ENCODE measurements at places on chromosomes 5 and 9.
A peak's percentile ranks its signal among the peaks of the same experiment; 100 is the strongest.

GRCh38 chr5:67090593-67090992, 106.0 kb downstream of the CD180 start:
- DNase-seq, result no peak

DNA sequence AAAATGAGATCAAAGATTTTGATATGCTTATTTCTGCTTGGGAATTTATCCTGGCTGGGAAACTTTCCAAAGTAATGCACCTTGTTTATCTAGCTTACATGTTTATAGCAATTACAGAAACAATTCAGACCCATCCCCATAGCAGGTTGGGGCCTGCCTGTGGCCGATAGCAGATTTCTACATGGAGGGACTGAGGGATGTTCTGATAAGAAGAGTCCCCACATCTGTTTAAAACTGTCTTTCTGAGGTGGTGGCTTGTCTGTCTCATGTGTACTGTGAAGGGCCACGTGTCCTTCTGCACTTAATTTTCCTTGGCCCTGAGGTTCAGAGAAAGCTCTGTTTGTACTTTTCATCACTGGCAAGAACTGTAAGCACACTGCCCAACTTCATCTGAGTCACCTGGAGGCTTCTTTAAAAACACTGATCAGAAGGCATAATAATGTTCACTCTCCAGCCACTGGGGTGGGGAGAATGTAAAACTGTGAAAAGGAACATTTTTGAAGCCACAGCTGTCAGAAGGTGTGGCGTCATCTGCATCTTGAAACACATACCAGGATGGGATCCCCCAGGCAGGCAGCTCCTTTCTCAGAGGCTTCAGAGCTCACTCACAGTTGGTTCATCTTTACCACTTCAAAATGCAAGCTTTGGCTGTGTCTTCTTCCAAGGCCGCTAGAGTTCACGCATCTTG, 80.3 kb downstream of the MAP1B start:
- no peak for DNase-seq

DNA sequence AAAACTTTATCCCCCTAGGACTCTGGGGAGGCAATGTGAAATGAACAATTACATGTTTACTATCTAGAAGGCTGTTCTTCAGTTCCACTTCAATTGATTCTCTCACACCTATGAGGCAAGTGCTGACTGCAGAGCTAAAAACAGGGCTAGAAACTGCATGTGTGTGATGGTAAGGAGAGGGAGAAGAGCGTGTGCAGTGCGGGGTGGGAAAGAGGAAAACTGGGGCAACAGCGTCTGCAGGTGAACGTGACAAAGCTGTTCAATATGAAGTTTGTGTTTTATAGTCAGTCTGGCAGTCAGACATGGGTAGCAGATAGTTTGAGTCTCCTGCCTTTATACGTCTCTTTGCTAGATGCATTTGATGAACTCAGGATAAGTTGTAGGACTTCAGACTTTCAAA, 6.6 kb upstream of the COMMD10 start:
- no peak for DNase-seq

DNA sequence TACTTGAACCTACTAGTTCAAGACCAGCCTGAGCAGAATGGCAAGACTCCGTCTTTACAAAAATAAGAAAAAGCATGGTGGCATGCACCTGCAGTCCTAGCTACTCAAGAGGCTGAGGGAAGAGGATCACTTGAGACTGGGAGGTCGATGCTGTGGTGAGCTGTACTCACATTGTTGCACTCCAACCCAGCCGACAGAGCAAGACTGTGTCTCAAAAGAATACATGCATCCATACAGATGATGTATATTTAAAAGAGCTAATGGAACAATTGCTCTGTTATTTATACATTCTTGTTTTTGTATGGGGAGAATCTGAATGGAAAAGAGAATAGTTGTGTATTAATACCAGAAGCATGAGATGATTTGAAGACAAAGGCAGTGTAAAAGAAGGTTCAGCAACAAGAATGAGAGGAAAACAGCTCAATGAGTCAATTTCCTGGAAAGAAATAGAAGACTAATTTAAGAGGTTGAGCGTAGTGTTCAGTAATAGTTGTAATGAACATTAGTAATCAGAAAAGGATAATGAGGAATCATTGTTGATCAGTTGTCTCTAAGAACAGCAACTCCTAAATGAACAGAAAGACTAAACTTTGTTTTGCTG, 1.9 kb upstream of the LRRC70 start:
- DNase-seq, result no peak

DNA sequence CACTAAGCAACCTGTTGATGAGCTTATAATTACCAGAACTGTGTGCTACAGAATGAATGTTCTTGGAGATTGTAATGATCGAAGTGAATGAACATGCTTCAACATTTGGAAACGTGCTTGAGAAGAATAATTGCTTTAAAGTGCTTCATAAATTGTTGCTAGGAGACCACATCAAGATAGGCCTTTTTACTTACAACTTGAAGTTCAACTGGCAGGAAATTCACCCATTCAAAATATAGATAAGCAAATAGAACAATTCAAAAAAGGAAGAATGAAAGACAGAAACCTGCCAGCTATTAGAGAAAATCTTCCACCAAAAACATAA, 38.0 kb upstream of the SLC44A1 start:
- DNase-seq, result no peak

- no peak for DNase-seq
Measured at GRCh38 chr9:37300620-37301019, 121.9 kb upstream of the GRHPR start.

DNA sequence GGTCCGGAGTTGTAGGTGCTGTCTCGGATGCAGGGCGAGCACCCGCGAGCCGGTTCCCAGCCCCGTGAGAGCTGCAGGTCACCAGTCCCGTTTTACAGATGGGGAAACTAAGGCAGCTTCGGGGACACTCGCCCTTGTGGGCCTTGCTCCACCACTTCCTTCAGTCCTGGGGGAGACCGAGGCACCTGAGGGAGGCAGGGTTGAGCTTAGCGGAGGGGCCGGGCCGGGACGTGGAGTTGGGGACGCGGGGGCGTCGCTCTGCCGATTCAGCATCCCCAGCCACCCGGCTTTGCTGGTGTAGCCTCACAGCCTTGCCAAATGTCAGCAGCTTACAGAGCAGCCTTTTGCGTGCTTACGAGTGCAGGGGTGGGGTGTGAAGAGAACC, 530 bp downstream of the BBLN start:
- DNase-seq, result peak; percentile 14

GRCh38 chr5:126931963-126932660, 98.2 kb downstream of the MARCHF3 start:
- no peak for DNase-seq

DNA sequence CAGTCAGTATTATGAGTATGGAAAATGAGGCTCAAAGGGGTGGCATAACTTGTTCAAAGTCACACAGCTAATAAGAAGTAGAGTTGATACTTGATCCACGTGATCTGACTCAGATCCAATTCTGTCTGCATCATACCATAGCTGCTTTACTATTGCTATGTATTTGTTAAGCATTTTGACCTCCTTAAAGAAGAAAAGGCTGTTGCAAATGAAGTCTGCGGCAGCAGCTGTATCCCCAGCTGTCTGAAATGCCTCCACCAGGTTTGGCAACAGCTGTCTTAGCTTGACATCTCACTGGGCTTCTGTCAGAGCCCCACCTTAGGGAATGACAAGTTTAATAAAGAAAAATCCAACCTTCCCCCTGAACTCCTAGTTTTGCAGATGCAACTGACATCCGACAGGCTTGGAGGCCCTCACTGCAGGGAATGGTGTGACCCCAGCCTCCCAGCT, 75.6 kb upstream of the SLC44A1 start:
- no peak for DNase-seq

GRCh38 chr9:4704129-4704528, 24.8 kb downstream of the CDC37L1 start:
- no peak for DNase-seq

DNA sequence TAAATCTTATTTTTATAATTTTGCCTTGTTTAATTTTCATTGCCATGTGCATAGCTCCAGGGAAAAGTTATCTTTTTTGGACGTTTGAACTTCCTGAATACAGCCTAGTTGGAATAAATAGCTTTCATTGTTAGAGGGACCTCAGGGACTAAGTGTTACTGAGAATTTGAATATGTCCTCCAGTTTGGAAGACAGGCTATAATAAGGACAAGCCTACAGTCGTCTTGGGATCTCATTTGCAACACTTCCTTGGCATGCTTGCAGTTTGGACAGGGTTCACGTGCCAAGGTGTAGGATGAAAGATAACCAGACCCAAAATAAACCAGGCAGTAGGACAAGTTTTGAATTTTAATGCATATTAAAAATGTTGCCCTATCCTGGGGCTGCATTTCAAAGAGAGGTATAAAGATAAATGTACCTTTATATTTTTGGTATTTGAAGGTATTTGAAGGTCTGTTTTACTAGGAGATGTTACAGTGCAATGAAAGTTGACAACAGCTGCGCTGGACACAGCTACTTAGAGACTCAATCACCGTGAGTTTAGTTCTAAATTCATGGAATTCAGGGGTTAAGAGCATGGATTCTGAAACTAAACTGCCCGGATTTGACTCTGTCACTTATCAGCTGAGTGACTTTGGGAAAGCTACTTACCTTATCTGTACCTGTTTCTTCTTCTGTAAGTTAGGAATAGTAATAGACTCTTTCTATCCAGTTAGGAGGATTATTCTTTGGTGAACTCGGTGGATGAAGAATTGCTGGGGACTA, 134.1 kb downstream of the ACTBL2 start:
- DNase-seq, result no peak

GRCh38 chr5:20605732-20606525, 617.9 kb upstream of the CDH18 start:
- no peak for DNase-seq

DNA sequence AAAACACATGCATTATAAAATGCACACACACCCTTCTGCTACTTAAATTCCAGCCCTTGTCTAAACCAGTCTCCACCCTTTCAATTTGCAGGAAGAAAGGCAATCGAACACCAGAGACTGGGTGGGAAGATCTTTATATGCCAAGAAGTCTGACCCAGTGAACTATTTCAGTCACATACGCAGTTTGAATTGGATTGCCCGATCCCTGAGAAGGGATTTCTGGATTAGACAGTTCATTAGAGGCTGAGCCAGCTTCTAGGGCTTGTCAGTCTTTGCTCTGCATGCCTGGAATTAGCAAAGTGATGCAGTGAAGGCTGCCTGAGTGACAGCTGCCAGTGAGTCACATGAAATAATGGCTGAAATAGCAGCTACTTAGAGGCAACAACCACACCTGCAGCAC, 159.9 kb downstream of the PPP2R2B start:
- DNase-seq, result no peak

DNA sequence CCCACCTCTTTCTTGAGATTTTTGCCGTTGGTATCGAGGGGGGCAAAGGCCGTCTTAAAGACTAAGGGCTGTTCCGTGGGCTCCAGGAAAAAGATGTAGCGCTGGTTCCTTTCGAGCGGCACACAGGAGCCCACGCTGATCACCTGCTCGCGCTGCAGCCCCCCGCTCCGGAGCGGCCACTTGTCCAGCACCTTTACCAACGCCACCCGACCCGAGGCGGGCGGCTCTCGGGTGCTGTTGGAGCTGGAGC, 781 bp downstream of the NRG2 start:
- DNase-seq, result no peak

GRCh38 chr9:90795871-90796317, 5.7 kb upstream of the SYK start:
- no peak for DNase-seq

DNA sequence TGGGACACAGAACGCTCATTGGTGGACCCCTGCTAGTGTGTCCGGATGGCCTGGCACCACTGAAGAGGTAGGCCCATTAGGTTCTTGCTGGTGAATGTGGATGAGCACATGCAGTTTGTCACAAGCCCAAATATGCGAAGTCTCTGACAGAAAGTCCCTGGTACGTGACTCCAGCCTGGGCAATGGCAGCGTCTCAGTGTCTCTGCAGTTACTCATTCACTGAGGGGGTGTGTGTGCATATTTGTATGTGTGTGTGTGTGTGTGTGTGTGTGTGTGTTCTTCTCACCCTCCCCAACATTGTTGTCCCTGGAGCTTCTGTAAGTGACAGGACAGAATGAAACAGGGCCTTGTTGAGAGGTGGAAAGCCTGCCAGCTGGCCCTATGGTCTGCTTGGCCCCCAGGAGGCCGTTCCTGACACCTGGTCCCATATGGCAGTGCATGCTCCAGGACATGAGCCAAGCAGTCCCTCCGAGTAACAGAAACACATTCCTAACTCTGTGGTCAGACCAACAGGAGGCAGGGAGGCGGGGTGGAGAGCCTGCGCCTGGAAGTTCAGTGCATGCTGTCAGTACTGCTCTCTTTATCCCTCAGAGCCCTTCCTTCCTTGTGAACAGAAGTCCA, 169.9 kb downstream of the SLC28A3 start:
- DNase-seq, result no peak

DNA sequence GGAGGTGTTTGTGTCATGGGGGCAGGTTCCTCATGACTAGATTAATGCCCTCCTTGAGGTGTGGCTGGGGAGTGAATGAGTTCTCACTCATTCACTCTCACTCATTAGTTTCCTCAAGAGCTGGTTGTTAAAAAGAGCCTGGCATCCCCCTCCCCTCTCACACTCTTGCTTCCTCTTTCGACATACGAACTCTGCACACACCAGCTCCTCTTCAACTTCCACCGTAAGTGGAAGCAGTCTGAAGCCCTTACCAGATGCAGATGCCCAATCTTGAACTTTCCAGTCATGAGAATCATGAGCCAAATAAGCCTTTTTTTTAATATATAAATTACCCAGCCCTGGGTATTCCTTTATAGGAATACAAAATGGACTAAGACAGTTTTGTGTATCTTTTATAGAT, 82.5 kb downstream of the SPRY4 start:
- no peak for DNase-seq

DNA sequence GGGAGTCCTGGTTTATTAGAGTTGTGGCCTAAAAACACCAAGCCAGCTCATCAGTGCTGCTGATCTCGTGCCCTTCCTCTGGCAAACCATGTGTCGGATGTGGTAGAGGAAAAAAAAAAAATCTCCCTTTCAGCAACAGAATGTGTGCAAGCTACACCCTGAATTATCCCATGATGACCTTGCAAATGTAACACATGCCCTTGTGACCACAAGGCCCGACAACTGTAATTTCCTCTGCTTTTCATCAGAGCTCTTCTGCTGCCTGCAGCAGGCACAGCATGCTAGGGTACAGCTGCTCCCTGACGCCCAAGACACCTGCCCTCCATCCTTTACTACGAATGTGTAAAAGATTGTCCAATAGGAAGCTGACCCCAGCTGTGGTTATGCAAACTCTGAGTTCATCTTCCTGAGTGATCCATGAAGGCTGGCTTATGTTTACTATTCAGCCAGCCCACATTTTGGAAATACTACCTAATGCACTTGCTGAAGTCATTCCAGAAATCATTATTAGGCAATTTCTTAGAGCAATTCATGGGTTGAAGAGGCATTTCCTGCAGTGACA, 14.6 kb upstream of the BNC2 start:
- DNase-seq, result no peak

DNA sequence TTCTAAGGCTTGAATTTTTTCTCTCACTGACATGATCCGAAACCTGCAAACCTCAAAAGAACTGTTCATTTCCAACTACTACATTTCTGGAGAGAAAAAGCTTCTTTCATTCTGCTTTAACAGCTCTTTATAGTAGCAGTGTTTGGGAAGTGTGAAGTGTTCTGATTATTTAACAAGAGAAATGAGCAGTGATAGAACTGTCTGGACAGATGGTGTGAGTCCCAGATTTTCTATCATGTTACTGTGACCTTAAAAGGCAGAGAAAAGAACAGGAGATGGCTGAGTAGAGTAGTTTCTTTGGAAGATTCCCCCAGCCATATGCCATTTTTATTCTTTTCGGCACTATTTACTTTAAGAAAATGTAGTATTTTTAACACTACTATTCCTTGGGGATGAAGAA, 41.3 kb upstream of the TAL2 start:
- DNase-seq, result no peak

Measured in stimulated activated CD8-positive, alpha-beta memory T cell treated with anti-CD3 and anti-CD28 coated beads, Interleukin-2, amount 100 ng/mL, for 1 hour (primary cell).